ENCODE measurements at places on chromosomes 1 and 21. TPM values are rescaled to one million over a fixed set of nuclear protein-coding genes. Genes with fewer than 3 reads are reported as not detected.

The NID1 gene
- 0.21 TPM for total RNA-seq

The OR2T2 gene
- not detected for total RNA-seq

The SH2D2A gene
- not detected for total RNA-seq

The DNAJC6 gene
- 0.93 TPM for total RNA-seq

The PPM1J gene
- 0.40 TPM for total RNA-seq

The AQP10 gene
- total RNA-seq = not detected

The E2F2 gene
- 4.1 TPM for total RNA-seq

The LAD1 gene
- total RNA-seq = 0.34 TPM

The LHX8 gene
- total RNA-seq = 0.08 TPM

The HRNR gene
- not detected for total RNA-seq

The BRDT gene
- total RNA-seq = not detected

The CACNA1S gene
- total RNA-seq = 0.05 TPM

The PLCH2 gene
- total RNA-seq = 0.03 TPM

DNA sequence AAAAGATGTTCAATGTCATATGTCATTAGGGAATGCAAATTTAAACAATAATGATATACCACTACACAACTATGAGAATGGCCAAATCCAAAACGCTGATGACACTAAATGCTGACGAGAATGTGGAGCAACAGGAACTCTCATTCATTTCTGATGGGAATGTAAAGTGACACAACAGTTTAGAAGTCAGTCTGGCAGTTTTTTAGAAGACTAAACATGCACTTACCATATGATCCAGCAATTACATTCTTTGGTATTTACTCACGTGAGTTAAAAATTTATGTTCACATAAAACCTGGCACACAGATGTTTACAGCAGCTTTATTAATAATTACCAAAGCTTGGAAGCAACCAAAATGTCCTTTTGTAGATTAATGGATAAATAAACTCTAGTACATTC is 110.4 kb upstream of the C1orf21 start:
- no peak for DNase-seq

DNA sequence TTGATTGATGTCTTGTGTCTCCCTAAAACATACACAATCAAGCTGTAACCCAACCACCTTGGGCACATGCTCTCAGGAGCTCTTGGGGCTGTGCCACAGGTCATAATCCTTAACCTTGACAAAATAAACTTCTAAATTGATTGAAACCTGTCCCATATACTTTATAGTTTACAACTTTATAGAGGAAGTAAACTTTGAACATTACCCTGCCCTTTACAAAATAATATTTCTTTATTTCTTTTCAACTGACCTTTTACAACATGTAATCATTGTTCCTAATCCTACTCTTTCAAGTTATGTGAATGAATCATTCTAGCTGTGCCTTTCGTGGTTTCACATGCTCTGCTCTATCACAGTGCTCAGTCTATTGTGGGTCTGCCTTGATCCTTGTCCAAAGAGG is 118.3 kb upstream of the ATP1A1 start:
- DNase-seq = peak; percentile 43

DNA sequence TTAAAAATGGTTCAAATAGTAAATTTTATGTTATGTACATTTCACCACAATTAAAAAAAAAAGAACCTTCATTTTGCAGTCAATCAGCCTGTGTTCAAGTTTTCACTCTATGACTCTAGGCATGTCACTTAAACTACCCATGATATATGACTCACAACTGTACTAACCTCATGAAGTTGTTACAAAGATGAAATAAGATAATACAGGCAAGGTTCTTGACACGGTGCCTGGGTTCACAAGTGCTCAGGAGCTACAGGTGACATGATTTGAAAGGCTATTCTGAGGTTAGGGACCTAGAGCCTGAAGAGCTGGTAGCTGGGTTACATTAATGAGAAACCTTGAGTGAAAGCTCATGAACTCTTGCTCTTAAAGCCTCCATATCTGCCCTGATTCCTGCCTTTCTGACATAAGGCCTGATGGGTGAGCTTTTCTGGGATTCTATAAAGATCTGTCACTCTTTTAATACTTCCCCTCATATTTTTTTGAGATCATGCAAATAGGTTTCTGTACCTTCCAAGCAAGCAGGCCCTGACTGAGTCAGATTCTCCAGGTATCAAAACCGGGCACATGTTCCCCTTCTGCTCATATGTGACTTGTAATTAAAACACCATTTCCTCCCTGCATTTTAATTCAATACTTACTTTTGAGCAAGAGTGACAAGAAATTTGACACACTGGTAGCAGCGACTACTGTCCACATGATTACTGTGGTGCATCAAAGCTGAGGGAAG is 34.0 kb downstream of the PCSK9 start:
- no peak for DNase-seq

- DNase-seq = no peak
Observed at GRCh38 chr1:34642679-34643078, 112.2 kb upstream of the GJB5 start.

- DNase-seq = no peak
Observed at GRCh38 chr1:63005812-63006211, 221.9 kb downstream of the ATG4C start.

GRCh38 chr21:31514598-31514997 is 144.9 kb upstream of the SOD1 start:
- peak; percentile 81 for DNase-seq

DNA sequence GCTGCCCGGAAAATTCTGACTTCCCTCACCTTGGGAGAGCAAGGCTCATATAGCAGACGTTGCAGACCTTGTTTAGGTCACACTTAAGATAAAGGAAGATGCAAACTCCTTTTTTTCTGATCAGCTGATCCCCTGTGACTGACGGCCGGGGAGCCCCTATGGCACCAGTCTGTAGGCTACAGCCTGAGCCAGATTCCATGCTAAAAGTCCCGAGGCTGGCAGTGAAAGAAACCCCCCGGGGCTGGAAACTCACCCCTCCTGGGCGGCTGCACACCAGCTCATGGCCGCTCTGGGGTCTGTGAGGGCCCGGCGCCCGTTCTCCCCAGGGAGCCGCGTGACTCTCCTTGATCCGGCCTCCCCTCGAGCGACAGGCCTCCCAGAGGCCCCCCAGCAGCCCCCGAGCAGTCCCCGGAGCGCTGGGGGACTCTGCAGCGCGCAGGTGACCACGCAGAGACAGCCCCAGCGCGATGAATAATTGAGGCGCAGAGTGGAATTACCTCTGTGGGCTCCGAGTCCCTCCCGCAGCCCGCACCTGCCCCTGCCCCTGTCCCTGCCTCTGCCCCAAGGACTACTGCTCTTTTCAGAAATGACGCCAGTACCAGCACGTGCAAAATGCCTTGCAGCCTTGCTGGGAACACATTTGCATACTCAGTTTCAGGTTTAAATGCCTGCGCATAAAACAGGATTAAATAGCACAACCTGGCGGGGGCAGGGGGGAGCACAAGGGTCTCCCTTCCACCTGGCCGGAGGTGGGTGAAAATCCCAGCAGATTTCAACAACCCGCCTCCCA is 62.6 kb upstream of the CLDN14 start:
- DNase-seq = no peak

- peak; percentile 18 for DNase-seq
Observed at GRCh38 chr1:77888081-77888780, at the start of gene NEXN. TSS of gene NEXN (plus strand) at chr1:77888624. CDS start at chr1:77916107, 27,483 bp downstream.

- DNase-seq = no peak
Observed at GRCh38 chr1:167856711-167857418, 57.1 kb downstream of the ADCY10 start.

GRCh38 chr1:218946147-218946546 is 227.5 kb upstream of the LYPLAL1 start:
- no peak for DNase-seq

DNA sequence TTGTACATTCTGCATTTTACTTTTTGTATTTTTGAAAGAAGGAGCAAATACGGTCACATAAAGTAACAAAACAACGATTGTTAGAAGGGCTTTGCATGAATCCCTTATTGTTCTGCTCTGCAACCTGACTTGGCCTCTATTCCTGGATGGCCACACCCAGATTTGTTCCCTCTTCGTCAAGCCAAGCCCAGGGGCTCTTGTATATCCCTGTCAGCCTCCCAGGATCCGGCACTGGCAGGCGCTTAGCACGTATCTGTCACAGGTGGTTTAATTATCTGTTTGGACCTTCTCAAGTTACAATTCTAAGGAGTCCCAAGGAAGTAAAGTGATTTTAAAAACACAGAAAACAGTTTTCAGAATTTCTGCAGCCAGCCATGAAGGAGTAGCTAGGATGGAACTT is 28.0 kb downstream of the CRYAA start:
- peak; percentile 48 for DNase-seq

DNA sequence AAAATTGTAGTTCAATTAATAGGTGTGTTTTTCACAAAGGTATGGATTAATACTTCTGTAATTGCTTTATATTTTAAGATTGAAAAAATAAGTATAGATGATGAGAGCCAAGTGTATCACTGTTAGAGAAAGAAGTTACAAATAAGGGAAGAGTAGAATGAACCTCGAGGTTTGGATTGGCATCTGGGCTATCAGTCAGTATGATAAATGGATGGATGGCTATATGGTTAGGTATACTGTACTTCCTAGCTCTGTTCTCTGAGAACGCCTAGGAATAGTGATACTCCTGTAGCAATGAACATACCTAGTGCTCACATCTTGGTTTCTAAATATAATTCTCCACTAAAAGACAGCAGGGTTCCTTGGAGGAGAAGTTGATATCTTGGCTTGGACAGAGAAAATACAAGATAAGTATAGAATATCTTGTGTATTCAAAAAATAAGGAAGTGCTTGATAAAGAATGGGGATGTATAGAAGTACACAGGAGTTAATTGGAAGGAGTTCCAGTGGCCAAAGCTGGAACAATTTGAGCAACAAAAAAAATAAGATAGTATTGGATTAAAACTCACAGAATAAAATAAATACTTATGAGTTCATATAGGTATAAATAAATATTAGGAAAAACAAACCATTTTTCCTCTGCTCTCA is 12.4 kb downstream of the IPO9 start:
- no peak for DNase-seq

GRCh38 chr1:167371030-167371429 is 147.3 kb downstream of the CD247 start:
- DNase-seq = no peak

- no peak for DNase-seq
Observed at GRCh38 chr21:40706176-40706575, 140.8 kb downstream of the DSCAM start.

DNA sequence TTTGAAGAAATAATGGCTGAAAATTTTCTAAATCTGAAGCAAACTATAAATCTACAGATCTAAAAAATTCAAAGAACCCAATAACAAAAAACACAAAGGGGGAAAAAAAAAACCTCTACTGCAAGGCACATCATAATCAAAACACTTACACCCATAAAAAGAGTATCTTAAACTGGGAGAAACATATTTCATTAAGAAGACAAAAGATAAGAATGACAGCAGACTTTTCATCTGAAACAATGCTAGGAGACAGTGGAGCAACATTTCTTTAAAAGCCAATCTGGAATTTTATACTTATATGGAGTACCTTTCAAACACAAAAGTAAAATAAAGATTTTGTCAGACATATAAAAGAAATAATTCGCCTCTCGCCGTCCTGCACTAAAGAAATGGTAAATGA is 49.1 kb downstream of the COP1 start:
- DNase-seq = no peak

GRCh38 chr1:58929671-58930325 is 146.0 kb upstream of the JUN start:
- DNase-seq = no peak

DNA sequence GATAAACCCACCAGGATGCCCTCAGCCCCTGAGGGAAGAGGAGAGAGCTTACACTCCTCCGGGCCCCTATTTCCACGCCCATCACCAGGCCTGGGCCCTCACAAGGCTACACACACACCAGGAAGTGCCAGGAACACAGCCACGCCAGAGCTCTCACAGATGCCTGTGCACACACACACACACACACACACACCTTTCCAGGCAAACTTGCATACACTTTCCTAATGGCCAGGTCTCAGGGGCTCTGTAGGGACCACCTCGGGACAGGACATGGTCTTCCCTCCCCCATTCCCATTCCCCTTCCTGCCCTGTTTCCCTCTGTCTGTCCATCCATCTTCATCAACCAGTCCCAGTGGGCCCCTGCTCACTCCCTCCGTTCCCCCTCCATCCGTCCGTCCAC is 9.7 kb upstream of the EPHA2 start:
- DNase-seq = no peak

GRCh38 chr1:232901255-232901654 is 49.2 kb upstream of the NTPCR start:
- DNase-seq = no peak

- no peak for DNase-seq
Observed at GRCh38 chr1:42658877-42659337, 684 bp downstream of the PPIH start.

- peak; percentile 90 for DNase-seq
Observed at GRCh38 chr1:44807364-44808062, 362 bp upstream of the DYNLT4 start.

GRCh38 chr21:34743831-34744230 is 75.0 kb downstream of the CLIC6 start:
- DNase-seq = no peak

DNA sequence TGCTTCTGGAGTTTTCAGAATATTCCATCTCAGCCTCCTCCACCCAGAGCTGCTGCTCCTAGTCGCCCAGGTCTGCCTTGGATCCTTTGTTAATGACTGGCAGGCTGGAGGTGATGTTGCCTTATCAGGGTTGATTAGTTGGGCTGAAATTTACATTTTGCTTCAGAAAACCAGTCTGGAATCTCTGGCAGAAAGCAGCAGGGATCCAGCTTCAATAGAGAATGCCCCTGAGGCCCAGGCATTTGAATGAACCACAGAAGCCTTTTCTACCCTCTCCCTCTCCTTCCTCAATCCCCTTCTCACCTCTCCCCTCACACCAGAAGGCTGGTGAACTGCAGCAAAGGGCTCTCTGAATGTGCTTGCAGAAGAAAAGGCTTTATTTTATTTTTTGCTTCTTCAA is 83.2 kb downstream of the PLXNA2 start:
- no peak for DNase-seq

DNA sequence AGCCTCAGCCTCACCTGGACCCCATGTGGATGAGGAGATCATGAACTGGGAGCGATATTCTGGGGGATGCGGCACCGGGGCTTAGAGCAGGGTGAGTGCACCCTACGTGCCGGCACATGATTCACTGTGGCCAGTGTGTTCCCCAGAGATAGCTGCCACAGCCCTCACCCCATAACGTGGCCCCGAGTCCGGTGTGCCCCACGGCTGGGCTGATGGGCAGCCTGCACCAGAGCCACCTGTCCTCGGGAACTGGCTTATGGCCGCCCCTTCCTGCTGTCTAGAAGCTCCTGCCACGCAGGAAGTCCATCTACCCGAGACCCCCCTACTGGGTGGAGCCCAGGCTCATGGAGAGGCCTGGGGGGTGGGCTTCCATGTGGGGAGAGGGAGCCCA is 39.1 kb upstream of the SLC19A1 start:
- DNase-seq = no peak

All from SK-MEL-5 (cell line).